ENCODE measurements at places on chromosomes 4 and X.
A peak's percentile ranks its signal among the peaks of the same experiment; 100 is the strongest.

GRCh38 chr4:24927049-24927448, 14.2 kb upstream of the CCDC149 start:
- no peak for DNase-seq

DNA sequence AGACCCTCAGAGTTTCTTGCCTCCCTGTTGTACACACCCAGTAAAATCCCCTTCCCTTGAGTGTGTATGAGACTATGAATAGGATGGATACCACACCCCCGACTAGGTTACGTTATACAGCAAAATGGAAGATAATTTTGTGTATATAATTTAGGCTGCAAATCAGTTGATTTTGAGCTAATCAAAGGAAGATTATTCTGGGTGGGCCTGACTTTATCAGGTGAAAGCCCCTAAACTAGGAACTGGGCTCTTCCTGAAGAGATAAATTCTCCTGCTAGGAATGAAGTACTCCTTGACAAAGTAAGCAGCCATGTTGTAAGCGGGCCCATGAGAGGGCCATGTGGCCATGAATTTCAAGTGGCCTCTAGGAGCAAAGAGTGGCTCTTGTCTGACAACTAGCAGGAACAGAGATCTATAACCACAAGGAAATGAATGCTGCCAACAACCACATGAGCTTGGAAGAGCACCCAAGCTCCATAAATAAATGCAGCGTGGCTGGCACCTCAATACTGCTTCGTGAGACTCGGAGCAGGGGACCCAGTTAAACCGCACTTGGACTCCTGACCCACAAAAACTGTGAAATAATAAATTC, 646.4 kb downstream of the IL1RAPL1 start:
- DNase-seq, result no peak

GRCh38 chr4:151407466-151408379, 1.3 kb upstream of the FHIP1A start:
- DNase-seq, result no peak

- peak; percentile 77 for DNase-seq
These were observed 145.7 kb downstream of the RAPGEF2 start for GRCh38 chr4:159248384-159249178.

DNA sequence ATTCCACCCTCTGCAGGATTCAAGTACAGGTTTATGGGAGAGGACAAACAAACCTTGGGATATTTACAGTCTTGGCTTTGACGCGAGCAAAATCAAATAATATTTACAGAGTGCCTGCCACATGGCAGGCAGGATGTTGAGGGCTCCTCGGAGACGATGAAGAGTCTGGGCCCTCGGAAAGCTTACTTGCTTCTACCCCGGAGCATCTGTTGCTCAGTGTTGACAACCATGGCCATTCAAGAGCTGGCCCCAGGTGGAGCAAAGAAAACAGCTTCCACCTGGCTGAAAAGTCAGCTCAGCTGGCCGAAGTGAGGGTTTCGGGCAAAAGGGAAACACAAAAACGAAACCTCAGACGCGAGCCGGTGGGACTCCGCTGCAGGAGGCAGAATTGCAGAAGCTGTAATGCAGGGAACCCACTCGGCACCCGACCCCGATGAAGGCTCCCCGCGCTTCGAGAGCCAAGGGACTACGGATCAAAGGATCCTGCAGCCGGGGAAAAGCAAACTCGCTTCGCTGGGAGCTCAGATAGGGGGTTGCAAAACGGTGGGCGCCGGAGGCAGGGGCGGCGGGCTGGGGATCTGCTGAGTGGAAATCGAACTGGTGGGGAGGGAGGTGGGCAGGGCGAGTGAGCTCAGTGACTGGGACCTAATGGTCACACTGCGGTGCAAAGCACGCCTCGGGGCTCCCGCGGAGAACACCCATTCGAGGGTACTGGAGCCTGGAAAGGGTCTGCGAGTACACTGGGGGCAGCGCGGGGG, 805 bp downstream of the ATP8A1 start:
- no peak for DNase-seq

- no peak for DNase-seq
These were observed 131.8 kb downstream of the ENOX2 start for GRCh38 chrX:130771230-130771629.

DNA sequence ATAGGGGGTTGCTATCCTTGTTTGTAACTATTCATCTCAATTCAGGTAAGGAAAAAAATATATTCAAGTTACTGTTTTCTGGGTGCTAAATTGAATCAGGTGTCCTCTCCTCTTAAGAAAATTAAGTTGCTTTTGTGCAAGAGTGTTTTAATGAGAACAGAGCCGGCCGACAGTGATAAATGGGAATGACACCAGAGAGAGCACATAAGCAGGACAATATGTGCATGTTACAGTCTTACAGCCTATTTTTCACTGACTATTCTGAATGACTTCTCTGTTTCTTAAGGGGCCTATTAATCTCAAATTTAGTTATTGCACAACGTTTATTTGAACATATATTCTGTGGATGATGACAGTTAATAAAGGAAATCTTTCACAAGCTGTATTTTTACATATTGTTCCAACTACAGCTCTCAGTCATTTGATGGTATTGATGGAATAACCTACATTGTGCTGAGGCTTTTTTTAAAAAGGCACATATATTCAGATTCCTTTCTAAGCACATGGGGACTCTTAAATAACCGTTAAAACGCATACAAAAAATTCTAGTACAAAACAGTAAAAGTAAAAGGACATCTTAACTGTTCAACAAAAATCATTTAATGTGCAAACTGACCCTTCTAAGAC, 68.4 kb downstream of the SLC10A7 start:
- DNase-seq, result no peak

DNA sequence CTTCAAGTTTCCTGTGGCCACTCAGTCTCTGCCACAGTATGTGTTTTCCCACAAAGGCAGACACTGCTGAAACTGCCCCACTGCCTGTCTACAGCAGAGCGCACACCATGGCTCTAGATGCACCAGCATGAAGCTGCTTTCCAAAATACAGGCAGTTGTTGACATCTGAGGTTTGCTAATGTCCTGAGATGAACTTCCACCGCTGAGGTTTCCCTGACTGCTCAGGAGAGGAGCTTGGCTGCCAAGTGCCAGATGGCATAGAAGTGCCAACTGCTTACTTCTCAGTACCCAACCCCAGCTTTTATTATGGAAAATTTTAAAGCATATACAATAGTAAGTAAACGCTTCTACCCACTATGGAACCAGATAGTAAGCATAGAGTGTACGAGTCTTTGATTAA, 61.0 kb upstream of the EXOC1L start:
- DNase-seq, result no peak

DNA sequence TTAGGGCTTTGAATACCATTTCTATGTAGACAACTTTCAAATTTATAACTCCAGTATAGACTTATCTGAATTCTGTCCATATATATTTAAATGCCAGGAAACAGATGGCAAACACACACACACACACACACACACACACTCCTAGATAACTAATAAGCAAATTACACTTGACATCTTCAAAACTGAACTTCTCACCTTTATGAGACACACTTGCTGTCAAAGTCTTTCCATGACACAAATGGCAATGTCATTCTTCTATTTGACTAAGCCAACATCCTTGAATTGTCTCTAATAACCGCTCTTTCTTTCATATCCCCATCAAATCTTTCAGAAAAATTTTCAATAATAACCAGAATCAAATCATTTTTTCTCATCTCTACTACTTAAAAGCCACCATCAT, 402.4 kb downstream of the PCDH18 start:
- no peak for DNase-seq

- no peak for DNase-seq
These were observed 91.5 kb downstream of the UPRT start for GRCh38 chrX:75365243-75365975.

- no peak for DNase-seq
These were observed 62.2 kb downstream of the DTHD1 start for GRCh38 chr4:36343501-36344175.

DNA sequence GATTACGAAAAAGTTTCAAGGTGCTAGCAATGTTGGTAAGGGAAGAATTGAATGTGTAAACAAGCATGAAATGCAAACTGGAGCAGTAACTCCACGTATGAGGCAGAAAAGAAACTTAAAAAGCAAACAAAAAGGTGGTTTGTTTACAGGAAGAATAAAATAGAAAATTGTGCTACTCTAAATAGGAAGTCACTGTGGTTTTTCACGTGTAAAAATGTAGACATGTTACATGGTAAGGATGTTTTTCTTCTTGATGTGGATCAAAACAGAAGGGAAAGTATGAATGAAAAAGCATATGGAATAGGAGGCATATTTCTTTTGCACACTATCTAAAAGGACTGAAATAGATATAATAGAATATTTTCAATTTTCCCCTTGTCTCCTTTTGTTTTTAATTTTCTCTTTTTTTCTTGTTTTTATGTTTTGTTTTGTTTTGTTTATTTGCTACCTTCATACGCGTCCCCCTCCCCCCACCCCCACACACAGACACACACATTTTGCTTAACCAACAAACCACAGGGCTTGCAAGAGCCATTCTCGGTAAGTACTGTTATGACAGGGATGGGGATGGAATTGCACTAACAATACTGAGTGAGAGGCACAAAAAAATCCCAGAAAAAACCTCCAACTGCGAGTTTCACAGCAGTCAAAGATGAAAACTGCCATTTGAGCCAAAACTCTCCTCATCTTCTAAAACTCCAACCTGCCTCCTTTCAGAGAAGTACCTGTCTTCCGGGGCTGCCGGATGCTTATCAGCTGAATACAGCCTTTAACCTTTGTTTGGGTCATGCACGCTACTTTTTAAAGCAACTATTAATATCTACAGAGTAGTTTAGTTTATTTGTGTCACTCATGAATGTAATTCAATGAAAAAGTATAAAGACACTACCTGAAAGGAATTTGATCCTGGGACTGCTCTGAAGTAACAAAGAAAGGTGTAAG, 135.8 kb downstream of the IL15 start:
- DNase-seq, result no peak

- DNase-seq, result no peak
These were observed 41.4 kb downstream of the CLCN3 start for GRCh38 chr4:169661761-169662160.

GRCh38 chr4:24252121-24252520, 332.2 kb downstream of the DHX15 start:
- DNase-seq, result no peak

- DNase-seq, result no peak
These were observed 230.0 kb upstream of the NWD2 start for GRCh38 chr4:37014584-37014983.

DNA sequence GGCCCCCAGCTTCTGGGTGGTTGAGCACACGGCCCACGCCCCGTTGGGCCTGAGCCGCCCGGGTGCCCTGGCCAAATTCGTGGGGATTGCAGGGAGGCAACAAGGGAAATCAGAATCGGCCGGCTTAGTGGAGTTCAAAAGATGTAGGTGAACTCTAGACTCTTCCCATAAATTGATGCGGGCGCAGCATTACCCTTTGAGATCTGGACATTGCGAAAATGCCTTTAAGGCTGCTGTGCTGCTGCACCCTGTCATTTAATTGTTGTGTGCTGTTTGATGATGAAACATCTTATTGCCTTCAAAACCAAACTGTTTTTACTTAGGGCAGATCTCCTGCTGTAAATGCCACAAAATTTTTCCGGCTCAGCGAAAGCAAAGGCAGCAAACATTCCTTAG, 409 bp upstream of the MPP1 start:
- DNase-seq, result peak; percentile 21

DNA sequence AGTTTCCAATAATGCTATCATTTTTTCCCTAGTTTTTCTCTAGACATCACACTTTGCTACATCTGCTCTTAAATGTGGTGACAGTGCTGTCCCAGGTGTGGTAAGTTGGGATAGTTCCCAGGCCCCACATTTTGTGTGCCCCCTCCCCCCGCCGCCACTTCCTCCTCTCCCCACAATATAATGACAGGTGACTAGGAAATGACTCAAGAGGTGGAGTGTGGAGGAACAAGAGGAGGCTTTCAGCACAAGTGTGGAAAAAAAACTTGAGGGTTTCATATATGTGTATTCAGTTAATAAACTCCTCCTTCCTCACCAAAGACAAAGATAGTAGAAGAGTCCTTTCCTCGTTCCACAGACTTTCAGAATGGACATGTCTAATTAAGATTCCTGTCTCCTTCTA, 18.3 kb upstream of the IL21 start:
- DNase-seq, result no peak

GRCh38 chr4:122000849-122001248, 49.0 kb upstream of the TRPC3 start:
- DNase-seq, result no peak

DNA sequence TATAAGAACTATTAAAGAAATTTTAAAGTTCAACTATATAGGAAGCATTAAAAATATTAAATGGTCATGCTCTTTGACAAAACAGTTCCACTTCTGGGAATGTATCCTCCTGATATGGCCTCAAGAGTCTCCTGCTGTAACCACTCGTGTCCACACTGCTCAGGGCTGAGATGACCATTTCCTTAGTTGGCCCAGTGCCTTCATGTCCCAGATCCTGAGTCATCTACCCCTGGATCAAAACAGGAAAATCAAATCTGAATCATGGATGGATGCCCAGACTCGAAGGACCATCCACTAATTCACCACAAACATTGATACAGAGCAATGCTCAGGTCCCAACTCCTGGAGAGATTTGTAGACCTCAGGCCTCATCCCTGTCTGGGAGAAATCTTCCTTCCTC, 44.7 kb downstream of the GPRASP3 start:
- DNase-seq, result peak; percentile 82

DNA sequence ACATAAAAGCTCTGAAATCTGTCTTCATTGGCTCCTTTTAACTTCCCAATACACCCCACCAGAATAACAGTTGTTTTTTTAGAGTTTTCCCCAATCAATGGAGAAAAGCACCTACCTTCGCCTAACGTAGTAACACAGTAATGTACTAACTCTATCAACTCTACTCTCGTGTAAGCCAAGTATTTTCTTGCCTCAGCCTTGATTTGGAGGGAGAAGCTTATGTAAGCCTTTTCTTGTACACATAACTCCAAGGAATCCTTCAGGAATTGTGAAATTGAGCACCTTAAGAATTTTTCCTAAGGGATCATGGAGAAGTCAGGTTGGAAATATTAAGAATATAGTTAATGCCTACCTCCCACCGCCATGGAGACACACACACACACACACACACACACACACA, 181.2 kb downstream of the RAPGEF2 start:
- peak; percentile 49 for DNase-seq

DNA sequence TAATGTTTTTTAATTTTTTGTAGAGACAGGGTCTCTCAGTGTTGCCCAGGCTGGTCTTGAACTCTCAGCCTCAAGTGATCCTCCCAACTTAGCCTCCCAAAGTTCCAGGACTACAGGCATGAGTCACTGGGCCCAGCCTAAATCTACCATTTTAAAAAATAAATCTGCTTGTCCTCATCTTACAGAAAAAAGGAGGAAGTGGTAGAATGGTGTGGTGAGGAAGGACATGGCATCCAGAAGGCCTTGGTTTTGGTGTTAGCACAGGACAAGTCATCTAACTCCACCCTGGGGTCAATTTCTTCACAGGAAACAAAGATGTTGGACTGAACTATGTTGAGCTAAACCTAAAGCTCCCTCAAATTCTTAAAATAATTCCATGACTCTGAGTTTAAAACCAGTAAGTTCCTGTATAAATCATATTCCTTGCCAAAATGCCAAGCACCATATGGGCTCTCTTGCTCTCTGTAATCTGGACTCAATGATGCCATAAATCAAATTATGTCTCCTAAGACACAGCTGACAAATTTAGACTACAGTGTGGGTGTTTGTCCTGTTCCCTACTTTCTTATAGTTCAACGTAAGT, 253.9 kb upstream of the NOCT start:
- peak; percentile 30 for DNase-seq
